GM12865 (cell line): ENCODE measurements at places on chromosomes 7 and 10.

- DNase-seq, result no peak
Measured at GRCh38 chr10:94938383-94938782, at the start of gene CYP2C9. Gene CYP2C9, plus strand, starts transcription at chr10:94938658. Its CDS starts 25 bp downstream, at chr10:94938683.

GRCh38 chr10:93436591-93437085 is 45.5 kb downstream of the MYOF start:
- no peak for DNase-seq

- DNase-seq, result peak; percentile 48
Measured at GRCh38 chr7:37284805-37285231, 163.8 kb downstream of the ELMO1 start.

DNA sequence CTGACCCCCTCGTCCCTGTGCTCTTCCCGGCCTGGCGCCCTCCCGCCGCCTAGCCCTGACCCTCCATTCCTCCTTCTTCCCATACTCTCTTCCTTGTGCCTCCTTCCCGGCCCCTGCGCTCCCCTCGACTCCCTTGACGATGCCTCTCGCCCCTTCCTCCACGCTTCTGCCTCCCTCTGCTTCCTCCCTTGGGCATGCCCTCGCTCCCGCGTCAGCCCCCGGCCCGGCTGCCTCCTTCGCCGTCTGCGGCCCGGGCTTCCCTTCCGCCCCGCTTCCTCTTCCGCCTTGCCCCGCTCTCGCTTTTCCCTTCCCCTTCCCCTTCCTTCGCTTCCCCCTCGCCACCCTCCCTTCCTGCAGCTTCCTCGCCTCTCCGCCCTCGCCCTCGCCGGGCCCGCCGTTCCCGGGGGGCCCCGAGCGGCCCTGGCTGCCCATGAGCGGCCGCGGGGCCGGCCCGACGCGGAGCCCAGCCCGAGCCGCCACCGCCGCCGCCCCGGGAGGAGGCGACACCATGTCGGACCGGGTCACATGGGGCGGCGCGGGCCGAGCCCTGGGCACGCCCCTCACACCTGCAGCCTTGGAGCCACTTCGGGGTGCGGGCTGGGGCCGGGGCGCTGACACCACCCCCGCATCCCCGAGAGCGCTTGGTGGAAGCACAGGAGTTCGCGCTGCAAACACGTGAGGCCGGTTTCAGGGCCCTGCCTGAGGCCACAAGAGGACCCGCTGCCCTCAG is at the start of gene FBXW4:
TSS of gene FBXW4 (minus strand) at position 497 of the 730 bp plus-strand sequence. CDS start at position 432, 65 bp downstream.
- DNase-seq, result peak; percentile 83

- DNase-seq, result no peak
Measured at GRCh38 chr10:130335336-130335735, 199.1 kb downstream of the GLRX3 start.

DNA sequence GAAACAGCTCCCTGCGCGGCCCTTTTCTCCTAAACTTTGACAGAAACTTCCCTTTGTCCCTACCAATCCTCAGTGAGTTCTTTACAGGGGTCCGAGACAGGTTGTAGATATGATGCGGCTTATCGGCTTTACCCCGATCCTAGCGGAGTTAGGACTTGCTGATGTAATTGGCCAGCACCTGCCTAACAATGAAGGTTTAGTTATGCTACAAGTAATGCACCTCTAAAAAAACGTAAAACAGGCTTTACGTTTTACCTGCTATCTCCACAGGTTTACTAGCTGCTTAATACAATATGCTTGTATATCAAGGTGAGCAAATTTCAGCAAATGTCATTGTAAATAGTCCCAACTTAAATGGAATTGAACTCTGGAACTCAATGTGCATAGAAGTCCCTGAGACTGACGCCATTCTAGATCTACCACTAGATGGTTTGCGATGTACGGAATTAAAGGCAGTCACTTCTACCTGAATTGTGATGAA is 697 bp upstream of the SNX13 start:
- peak; percentile 5 for DNase-seq

- peak; percentile 63 for DNase-seq
Measured at GRCh38 chr10:83991986-83992753, 147.1 kb upstream of the GHITM start.
